ENCODE measurements at places on chromosomes 16 and 17.

- no peak for DNase-seq
These were observed 265.2 kb downstream of the XYLT1 start for GRCh38 chr16:17205279-17206211.

DNA sequence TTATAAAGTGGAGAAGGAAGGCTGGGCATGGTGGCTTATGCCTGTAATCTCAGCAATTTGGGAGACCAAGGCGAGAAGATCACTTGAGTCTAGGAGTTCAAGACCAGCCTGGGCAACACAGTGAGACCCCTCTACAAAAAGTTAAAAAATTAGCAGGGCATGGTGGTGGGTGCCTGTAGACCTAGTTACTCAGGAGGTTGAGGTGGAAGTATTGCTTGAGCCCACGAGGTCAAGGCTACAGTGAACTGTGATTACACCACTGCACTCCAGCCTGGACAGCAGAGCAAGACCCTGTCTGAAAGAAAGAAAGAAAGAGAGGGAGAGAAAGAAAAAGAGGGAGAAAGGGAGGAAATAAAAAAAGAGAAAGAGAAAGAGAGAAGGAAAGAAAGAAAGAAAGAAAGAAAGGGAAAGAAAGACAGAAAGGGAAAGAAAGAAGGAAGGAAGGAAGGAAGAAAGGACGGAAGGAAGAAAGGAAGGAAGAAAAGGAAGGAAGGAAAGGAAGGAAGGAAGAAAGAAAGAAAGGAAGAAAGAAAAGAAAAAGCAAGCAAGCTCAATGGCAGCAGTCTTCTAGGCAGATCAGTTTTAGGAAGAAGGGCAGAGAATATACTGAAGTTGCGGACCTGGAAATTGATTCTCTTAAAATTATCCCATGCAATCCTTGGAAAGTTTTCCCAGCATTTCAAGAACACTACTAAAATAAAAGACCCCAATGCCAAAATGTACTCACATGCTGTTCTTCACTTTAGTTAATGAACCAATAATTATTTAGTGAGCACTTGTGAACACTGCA lies 53.0 kb downstream of the IKZF3 start:
- no peak for DNase-seq

- no peak for DNase-seq
These were observed 611 bp downstream of the SMARCE1 start for GRCh38 chr17:40646791-40647623.

GRCh38 chr16:73473713-73474112 lies 425.8 kb upstream of the ZFHX3 start:
- no peak for DNase-seq

DNA sequence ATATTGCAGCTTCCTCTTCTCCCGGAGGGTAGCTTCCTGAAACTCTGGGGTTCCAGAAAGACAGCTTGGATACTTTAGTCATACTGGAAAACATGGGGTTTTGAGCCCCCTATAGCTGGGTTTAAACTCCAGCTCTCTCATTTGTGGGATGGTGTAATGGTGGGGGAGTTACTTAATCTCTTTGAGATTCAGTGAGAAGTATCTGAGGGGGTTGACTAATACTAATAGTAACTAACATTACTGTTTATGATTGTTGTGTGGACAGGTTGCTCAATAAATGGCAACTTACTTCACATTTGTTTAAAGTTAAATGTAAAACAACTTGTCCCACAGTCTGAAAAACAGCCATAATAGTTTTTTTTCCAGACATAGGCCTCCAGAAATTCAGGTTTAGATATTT lies 5.1 kb upstream of the SUZ12 start:
- no peak for DNase-seq

DNA sequence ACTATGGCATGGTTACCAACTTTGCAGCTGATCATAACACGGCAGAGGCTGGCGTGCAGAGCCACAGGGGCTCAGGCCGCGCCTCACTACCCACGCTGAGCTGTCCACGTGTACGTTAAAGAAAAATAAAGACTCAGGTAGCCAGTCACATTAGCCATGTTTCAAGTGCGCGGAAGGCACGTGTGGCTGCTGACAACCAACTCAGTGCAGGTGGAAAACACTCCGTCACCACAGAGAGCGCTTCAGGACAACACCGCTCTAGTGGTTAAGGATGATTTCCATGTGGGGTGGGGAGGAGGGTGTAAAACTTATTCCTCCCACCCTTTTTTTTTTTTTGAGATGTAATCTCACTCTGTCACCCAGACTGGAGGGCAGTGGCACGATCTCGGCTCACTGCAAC lies 33.8 kb downstream of the ZCCHC14 start:
- DNase-seq = no peak

DNA sequence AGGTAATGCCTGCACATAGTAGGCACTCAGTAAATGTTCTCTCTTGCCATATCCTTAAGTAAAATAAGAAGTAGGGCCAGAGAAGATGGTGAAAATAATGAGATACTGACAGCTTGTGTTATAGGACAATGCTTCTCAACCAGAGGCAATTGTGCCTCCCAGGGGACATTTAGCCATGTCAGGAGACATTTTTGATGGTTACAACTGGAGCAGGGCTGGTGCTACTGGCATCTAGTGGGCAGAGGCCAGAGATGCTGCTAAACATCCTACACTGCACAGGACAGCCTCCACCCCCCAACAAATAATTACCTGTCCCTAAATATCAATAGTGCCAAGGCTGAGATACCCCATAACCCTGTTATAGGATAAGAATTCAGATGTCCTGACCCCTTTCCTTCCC lies 1.7 kb downstream of the RAD51D start:
- DNase-seq = peak; percentile 46

- DNase-seq = no peak
These were observed 1.0 kb upstream of the MPDU1 start for GRCh38 chr17:7582396-7583252.

GRCh38 chr17:78357672-78358537 lies 2.0 kb downstream of the SOCS3 start:
- no peak for DNase-seq

DNA sequence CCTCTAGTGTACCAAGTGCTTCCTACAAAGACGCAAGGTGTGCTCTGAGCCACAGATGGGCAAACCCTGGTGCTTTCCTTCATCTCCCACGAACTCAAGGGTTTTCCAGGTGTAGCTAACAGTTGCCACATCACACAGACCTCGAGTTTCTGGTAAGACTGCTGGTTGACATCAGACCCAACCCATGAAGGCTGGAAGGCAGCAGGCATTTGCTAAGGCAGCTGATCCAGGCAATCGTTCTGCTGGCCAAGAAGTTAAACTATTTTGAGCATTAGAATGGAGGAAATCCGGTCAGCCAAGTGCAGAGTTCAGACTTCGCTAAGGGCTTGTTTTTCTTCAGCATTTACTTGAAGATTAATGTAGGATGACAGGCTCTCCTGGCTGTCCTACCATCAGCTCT lies 11.5 kb downstream of the HAS3 start:
- no peak for DNase-seq

GRCh38 chr16:55832773-55833691 lies at the start of gene CES1:
CES1 (minus strand) TSS chr16:55833096; CDS start chr16:55833055, 41 bp downstream.
- no peak for DNase-seq

DNA sequence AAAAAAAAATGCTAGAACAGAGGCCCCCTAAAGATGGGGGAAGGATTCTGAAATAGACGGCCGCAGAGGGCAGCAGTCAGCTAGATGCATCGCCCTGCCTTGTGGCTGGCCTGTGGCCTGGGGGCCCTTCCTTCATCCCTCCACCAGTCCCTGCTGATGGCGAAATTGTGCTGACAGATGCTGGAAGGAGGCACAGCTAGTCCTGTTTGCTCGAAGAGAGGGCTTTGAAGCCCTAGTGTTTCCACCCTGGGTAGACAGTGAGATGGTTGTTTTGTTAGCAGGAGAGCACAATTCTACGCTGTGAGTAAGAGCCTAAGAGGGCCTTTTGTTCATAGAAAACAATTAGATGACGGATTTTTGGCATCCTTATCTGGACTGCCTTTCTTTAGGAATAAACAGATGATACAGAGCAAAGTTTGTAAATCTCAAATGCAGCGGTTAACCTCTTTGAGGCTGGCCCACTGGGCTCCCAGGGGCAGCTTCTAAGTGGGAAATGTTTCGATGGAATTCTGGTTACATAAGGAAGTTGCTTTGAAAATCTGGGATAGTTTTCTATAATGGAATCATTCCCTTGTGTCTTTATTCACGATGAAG lies 23.0 kb downstream of the VPS35L start:
- DNase-seq = no peak

- DNase-seq = no peak
These were observed 372.3 kb downstream of the SEC14L1 start for GRCh38 chr17:77513045-77513444.

- DNase-seq = no peak
These were observed 114.0 kb downstream of the PRKCB start for GRCh38 chr16:23949630-23950290.

DNA sequence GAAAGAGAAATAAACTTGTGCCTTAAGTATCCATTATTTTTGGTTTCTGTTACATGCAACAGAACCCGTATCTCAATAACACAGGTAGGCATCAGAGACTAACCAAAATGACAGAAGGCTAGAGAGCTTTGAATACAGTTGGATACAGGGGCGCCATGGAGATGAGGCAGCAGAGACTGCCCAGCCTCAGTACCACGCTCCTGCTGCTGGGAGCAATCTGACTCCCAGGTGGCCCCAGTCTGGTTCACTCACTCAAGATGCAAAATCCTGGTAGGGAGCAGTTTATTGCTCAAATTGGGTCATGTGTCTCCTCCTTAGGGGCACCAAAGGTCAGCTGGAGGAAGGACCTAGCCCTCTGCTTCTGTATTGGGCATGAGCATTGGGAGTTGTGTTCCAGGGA lies 218.9 kb downstream of the USP22 start:
- no peak for DNase-seq

DNA sequence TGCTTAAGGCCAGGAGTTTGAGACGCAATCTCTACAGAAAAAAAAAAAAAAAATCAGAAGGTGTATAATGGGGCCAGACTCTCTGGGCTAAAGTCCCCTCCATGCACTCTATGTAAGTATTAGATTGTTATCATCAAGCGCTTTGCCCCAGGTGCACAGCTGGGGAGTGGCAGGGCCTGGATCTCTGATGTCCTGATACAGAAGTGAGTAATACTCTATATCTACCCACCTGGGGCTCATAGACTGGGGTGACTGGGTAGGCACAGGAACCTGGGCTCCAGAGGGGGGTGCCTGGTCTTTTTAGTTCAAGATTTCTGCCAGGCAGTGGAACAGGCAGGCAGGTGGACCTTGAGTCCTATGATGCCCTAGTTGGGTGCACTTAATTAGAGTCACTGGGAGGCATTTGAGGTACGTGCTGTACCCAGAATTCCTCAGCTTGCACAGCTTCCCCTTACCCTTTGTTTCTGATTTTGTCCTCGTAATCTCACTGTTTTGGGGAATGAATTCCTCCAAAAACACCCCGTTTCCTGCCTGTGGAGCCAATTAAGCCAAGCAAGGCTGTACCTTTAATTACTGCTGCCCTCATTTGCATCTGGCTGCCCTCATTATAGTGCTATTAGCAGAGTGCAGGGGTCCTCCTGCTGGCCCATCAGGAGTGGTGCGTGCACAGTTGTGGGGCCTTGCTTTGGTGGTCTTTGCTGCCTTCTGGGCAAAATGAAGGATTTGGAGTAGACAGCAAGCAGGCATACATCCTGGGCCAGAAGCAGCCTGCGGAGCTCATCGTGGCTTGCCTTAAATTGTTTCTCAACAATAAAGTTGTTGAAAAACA lies 239.0 kb downstream of the SNX29 start:
- peak; percentile 66 for DNase-seq

DNA sequence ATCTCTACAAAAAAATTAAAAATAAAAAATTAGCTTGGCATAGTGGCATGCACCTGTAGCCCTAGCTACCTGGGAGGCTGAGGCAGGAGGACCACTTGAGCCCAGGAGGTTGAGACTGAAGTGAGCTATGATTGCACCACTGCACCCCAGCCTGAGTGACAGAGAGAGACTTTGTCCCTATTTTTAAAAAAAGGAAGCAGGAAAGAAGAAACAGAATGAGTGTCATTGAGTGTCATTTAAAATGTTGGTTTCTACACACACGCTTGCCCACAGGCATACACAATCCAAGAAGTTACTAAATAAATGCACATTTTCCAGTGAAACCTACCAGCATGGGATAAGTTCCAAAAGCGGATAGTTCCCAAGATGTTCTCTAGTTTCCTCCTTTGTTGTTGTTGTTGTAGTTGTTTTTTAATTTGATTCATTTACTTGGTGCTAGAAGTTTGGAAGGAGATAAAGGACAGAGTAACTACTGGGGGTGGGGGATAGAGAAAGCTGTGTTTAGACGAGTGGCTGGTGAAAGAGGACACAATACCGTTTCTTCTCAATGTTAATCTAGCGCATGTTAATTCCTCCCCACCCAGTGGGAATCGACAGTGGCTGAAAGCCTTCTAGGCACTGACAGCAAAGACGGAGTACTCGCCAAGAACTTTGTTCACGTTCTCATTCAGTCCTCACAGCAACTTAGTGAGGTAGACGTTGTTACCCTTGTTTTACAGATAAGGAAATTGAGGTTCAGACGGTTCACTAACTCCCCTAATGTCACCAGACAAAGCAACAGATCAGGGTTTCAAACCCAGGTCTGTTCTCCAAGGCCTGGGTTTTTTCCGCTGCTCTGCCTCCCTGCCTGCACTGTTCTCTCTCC lies 17.3 kb downstream of the MRPS23 start:
- DNase-seq = no peak

DNA sequence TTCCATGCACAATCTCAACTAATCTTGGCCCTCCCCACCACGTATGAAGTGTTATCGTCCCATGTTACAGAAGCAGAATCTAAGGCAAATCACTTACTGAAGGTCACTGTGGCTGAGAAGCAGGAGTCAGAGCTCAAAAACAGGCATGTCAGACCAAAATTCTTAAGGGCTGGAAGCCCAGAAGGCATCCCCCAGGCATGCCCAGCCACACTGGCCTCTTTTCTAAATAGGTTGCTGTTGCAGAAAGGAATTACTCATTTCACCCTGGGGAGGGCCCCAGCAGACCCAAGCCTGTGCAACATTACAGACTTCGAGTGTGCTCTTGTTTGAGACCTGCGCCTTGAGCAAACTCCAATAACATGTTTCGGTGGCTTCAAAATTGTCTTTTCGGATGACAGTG lies 194.1 kb downstream of the RBFOX1 start:
- DNase-seq = no peak

DNA sequence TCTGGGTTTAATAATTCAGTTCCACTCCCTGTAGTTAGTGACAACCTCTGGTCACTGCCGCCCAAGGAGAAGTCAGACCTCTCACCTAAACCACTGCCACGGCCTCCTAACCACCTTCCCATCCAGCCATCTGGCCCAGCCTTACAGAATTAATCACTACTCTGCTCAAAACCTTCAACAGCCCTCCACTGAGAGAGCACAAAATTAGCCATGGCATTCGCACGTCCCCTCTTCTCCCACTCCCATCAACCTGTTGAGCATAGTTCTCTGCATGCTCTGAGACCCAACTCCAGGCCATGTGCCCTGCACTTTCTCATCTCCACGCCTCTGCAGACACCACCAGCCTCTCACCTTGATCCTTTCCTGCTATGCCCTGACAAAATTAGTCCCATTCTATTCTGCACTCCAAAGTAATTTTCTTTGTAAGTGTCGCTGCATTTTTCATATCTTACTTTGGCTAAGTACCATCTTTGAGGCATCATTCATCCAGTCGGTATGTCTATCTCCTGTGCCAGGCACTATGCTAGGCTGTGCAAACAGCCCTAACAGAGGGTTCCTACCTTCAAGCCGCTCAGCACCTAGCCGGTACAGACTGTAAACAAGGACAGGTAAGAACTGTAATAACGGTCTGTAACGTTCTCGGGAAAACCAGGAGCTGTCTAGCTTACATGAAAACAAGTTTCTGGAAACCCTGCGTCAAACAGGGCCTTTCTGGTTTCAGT lies 963 bp downstream of the COPRS start:
- DNase-seq = no peak

GRCh38 chr17:12850996-12851395 lies 61.7 kb downstream of the ARHGAP44 start:
- no peak for DNase-seq

GRCh38 chr17:28151001-28151400 lies 108.5 kb downstream of the NLK start:
- peak; percentile 76 for DNase-seq

GRCh38 chr17:46869296-46869695 lies 17.9 kb downstream of the WNT9B start:
- no peak for DNase-seq

All from D341Med (cell line).